Tibial artery (tissue), 4 donors: ENCODE measurements at places on chromosomes 1 and 21.
A peak's percentile ranks its signal among the peaks of the same experiment; 100 is the strongest.

- DNase-seq: no peak
- no peaks in the 10 kb centered on the region for H3K27me3 ChIP-seq
- no peak overlapping the region for H3K4me3 ChIP-seq
- peak overlapping the region; percentile 59 for H3K27ac ChIP-seq
- H3K36me3 ChIP-seq: peaks cover 50% of the 10 kb centered on the region
Measured at GRCh38 chr1:223772771-223773160, 60.4 kb downstream of the CAPN2 start.

- no peaks in the 10 kb centered on the region for H3K36me3 ChIP-seq
- no peak overlapping the region for H3K4me3 ChIP-seq
- no peak for DNase-seq
- no peak overlapping the region for H3K27ac ChIP-seq
- peaks cover 6% of the 10 kb centered on the region for H3K27me3 ChIP-seq
- no peaks in the 10 kb centered on the region for H3K4me1 ChIP-seq
Measured at GRCh38 chr1:36927826-36928225, 106.5 kb downstream of the GRIK3 start.

- peaks cover 2% of the 10 kb centered on the region for H3K4me1 ChIP-seq
- H3K27ac ChIP-seq: no peak overlapping the region
- no peaks in the 10 kb centered on the region for H3K36me3 ChIP-seq
Measured at GRCh38 chr1:23772049-23772853, 6.0 kb upstream of the PITHD1 start.

GRCh38 chr1:10614377-10615225, 139.9 kb downstream of the PEX14 start:
- H3K27ac ChIP-seq: no peak overlapping the region
- H3K36me3 ChIP-seq: peaks cover 5% of the 10 kb centered on the region
- H3K4me1 ChIP-seq: no peaks in the 10 kb centered on the region
- H3K27me3 ChIP-seq: no peaks in the 10 kb centered on the region

DNA sequence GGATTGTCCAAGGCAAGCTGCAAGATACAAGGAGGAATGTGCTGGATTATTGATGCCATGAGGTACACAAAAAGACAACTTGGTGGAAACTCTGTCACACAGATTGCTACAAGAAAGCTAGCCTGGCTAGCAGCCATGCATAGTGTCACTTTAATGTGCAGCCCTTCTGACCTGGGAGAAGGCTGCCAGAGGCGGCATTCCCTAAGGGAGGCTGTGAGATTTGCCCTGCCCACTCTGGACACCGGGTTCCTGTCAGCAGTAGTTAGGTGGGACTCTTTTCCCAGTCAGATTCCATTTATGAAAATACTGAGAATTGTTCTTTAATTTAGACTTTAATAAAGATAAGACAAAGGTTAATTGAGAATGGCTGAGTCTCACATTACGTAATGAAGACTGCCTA, 47.8 kb upstream of the SYT6 start:
- H3K27ac ChIP-seq: no peak overlapping the region
- no peaks in the 10 kb centered on the region for H3K4me1 ChIP-seq
- no peaks in the 10 kb centered on the region for H3K27me3 ChIP-seq
- no peak for DNase-seq
- no peak overlapping the region for H3K4me3 ChIP-seq
- H3K36me3 ChIP-seq: no peaks in the 10 kb centered on the region

DNA sequence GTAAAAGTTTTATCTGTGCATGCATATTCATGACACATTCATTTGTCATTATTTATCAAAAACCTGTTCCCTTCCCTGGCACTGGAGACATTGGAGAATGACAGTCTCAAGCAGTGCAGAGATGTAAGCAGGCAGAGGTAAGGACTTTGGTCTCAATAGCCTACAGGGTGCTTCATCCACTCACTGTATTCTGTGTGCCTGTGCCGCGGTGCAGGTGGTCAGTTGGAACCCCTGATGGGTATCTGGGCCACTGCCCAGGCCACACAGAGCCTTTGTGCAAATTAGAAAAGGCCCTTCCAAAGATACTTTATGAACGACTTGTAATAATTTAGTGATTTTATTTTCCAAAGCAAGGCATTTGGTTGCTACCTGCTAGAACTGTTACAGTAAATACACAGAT, 44.0 kb downstream of the CDC42 start:
- no peak for DNase-seq
- no peak overlapping the region for H3K4me3 ChIP-seq
- H3K36me3 ChIP-seq: peaks cover 47% of the 10 kb centered on the region
- no peak overlapping the region for H3K27ac ChIP-seq
- H3K27me3 ChIP-seq: no peaks in the 10 kb centered on the region
